ENCODE measurements at places on chromosomes 5 and 9. TPM values are rescaled to one million over a fixed set of nuclear protein-coding genes. Genes with fewer than 3 reads are reported as not detected.

DNA sequence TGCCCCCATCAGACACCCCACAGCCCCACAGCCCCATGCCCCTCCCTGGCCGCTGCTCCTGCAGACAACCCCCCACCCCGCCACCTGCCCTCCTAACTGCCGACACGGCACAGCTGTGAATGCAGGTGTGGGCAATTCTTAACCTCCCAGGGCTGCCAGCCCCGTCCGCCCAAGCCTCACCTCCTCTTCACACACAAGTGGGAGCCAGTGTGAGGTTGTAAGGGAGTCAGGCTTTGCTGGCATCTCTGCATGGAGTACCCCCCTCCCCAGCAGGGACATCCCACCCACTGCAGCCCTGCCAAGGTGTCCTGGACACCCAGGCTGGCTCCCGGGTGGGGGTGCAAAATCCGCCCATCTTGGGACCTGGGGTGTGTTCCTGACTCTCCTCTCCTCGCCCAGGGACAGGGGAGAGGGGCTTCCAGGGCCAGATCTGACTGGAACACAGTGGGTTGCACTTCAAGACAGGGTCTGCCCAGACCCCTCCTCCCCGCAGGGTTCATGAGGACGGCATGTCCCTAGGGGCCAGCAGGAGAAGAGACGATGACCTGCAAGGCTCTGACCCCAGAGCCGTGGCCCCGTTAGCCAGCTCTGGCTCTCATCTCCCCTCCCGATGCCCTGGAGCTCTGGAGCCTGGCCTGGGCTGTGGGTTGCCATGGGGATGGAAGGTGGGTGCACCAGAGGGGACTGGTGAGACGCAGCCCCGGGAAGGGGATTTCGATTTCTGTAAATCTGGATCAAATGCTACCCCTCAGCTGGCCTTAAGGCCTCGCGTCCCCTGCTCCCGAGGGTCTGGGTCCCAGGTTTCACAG is 34.4 kb downstream of the SARDH start:
- no peak for DNase-seq

The CYLC2 gene
- total RNA-seq, result not detected

- DNase-seq, result no peak
Measured at GRCh38 chr9:116550696-116551436, 136.2 kb upstream of the TRIM32 start.

DNA sequence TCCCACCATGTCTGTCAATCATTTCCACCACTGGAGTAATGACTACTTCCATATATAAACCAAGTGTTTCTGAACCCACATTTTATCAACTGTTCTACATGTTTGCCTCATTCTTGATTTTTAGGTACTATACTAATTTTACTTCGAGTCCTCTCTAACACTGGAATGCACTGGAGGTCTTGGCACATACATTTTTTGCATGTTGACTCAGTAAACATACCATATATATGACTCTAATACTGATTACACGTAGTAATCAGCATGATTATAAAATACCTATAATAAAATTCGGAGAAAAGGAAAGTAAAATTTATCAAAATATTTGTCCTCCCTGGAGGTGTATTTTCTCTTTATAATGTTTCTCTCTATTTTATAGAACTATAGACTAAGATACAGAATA is 621.7 kb upstream of the NUDT12 start:
- DNase-seq, result no peak

The TEK gene
- 119 TPM for total RNA-seq

DNA sequence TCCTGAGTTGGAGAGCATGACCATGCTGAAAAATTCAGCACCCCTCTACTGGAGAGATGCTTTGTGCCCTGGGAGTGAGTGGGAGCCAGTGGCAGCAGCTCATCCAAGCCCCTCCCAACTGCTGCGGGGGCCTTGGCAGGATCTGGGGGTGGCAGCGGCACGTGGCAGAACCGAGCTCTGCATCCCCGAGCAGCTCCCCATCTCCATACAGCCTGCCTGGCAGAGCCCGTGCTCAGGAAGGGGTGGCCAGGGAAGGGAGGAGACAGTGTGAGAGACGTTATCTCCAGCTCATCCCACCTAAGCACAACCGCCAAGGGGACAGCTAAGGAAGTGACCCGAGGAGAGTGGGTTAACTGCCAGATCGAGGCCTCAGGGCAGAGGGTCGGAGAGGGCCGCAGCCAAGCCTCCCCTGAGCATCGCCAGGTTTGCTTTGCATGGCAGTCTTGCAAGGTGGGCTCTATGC is 17.2 kb upstream of the DPM2 start:
- no peak for DNase-seq

The NOXA1 gene
- total RNA-seq, result 2.6 TPM

- no peak for DNase-seq
Measured at GRCh38 chr5:40112875-40113274, 566.8 kb upstream of the PTGER4 start.

DNA sequence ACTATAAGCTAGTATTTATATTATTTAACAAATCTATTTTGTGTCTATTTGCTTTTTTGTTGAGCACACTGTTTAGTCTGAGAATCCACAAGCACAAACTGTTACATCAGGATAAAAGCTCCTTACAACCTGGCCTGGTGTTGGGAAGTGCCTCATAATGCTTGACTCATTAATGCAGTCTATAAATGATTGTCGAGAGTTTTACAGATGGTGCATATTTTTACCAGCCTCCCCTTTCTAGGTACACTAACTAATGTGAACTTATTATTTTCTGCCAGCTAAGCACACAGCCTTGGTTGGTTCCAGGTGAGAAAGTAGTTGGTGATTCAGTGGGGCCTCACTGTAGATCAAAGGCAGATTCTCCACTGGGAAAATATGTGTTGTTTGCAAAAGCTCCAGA is 151.0 kb upstream of the ADAMTS16 start:
- no peak for DNase-seq

DNA sequence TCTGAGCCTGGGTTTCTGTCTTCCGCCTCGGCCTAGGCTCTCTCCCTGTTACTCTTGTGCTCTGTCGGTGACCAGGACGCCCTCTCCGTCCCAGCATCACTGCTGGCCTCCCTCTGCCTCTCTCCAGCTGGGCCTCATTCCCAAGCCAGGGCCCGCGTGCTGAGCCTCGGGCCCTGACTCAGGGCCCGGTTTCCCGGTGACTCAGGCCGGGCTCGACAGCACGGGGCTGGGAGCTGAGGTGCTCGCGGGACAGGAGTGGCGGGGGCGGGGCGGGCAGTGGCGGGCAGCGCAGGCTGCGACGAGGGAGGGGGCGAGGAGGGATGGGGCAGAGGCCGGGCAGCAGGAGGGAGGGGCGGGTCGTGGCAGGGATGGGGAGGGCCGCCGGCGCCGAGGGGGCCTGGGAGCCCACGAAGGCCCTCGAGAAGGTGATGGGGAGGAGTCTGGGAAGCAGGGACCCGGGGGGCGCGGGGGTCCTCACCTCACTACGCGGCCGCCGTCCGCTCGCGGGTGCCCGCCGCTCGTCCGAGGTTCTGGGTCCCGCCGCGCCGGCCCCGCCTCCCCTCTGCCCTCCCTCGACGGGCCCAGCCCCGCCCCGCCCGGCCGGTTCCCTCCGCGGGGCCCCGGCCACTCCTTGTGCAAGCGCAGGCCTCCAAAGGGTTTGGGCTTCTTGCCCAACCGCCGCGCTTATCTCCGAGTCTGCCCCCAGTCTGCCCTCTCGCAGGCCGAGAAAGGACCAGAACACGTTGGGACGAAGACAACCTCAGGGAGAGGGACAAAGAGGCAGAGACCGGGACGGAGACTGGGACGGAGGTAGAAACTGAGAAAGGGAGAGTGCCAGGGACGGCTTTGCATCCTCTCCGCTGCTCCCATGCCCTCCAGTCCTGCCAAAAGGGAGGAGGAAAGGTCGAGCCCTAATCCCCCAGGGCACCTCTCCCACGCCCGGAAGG is at the start of gene ARAP3:
Gene ARAP3, minus strand, starts transcription at position 536 of the 947 bp plus-strand sequence. CDS start 1,744 bp downstream, outside the sequence.
- peak; percentile 95 for DNase-seq

GRCh38 chr9:113566712-113567071 is 103.2 kb downstream of the RGS3 start:
- no peak for DNase-seq

The SPINK4 gene
- total RNA-seq, result not detected

GRCh38 chr9:74006935-74007334 is 490.2 kb upstream of the RORB start:
- no peak for DNase-seq

DNA sequence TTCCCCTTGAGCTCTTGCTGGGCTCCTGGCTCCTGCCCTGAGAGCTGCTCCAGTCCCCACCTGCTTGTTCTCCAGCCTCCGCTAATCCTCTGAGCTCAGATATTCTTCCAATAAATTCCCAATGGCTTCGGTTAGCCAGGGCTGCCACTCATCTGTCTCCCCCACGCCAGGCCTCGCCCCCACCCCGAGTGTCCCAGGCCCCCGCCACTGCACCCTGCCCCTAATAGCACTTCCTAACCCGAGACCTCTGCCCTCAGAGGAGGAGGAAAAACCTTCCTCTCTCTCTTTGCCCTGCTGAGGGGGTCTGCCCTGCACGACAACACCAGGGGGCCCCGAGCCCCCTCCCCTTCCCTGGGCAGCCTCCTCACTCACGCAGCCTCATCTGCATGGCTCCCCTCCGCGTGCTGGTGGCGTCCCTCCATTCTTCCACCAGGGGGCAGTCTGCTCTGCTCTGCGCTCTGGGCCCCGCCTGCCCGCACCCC is 5.4 kb upstream of the LCN15 start:
- DNase-seq, result peak; percentile 60

DNA sequence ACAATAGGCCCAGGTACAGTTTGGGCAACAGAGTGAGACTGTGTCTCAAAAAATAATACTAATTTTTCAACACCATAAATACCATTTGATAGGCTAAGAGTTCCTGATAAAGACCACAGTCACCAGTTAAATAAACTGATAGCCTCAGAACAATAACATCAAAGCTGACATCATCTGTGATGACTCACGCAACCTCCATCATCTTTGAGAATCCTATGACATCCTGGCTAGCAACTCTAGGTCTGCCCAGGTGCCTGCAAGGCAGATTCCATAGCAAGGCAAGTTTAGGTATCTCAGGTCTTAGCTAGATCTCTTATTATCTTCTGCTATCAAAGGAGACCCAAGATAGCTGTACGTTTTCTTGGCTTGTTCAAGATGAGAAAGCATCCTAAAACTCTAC is 30.5 kb upstream of the UBAP2 start:
- DNase-seq, result peak; percentile 70

GRCh38 chr9:87853876-87854579 is 28.6 kb upstream of the SPATA31E1 start:
- DNase-seq, result no peak

- DNase-seq, result no peak
Measured at GRCh38 chr9:87882627-87883026, at the start of gene SPATA31E1. SPATA31E1 (plus strand) TSS chr9:87882877; CDS start chr9:87882892, 15 bp downstream.

DNA sequence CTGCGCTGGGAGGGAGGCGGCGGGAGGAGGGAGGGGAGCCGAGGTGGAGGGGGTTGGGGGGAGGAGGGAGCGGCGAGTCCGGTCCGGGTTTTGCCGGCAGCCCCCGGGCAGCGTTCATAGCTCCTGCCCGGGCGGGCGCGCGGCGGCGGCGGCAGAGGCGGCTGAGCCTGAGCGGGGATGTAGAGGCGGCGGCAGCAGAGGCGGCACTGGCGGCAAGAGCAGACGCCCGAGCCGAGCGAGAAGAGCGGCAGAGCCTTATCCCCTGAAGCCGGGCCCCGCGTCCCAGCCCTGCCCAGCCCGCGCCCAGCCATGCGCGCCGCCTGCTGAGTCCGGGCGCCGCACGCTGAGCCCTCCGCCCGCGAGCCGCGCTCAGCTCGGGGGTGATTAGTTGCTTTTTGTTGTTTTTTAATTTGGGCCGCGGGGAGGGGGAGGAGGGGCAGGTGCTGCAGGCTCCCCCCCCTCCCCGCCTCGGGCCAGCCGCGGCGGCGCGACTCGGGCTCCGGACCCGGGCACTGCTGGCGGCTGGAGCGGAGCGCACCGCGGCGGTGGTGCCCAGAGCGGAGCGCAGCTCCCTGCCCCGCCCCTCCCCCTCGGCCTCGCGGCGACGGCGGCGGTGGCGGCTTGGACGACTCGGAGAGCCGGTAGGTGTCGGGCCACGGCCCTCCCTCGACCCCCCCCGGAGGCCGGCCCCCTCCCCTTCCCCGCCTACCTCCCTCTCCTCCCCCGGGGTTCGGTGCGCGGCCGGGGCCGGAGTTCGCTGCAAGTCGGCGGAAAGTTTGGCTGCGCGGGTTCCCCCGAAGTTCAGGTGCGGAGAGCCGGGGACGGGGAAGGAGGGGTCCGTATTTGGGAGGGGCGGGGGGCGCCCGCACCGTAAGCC is at the start of gene CXXC5:
Gene CXXC5, plus strand, starts transcription at position 145 of the 877 bp plus-strand sequence. CDS start 32,175 bp downstream, outside the sequence.
- DNase-seq, result peak; percentile 92

GRCh38 chr9:127780126-127780885 is 1.8 kb upstream of the SH2D3C start:
- no peak for DNase-seq

DNA sequence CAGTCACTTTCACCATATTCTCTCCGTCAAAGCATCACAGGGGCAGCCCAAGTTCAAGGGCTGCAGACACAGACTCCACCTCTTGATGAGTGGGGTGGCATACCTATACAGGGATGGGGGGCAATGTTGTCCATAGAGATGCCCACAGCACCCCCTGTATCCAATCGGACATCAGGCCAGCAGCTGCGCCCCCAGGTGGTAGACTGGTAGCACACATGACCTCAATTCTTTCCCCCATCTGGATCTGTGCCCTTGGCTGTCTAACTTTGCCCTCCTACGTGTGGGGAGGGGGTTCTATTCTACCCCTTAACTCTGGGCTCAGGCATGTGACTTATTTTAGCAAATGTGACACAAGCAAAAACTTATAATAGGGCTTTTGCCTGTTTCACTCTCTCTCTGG is 84.0 kb upstream of the SLC25A48 start:
- DNase-seq, result no peak

The OCLN gene
- total RNA-seq, result 4.4 TPM

DNA sequence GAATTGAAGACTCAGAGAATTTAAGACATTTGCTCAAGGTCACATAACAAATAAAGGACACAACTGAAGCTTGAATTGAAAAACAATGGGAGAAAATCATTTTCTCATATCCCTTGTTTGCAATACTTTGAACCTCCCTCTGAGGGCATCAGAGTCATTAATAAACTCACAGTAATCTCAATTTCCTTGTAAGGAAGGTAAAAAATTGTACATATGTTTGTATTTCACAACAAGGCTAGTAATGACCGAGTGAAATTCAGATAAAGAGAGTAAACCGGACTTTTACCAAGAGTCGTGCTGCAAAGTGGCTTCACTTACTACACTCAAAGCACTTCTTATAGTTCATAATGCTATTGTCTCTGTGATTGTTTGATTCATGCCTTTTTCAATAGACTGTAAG is 665.0 kb downstream of the NR2F1-AS1 start:
- DNase-seq, result peak; percentile 45
